ENCODE measurements at places on chromosomes 3 and 15.

DNA sequence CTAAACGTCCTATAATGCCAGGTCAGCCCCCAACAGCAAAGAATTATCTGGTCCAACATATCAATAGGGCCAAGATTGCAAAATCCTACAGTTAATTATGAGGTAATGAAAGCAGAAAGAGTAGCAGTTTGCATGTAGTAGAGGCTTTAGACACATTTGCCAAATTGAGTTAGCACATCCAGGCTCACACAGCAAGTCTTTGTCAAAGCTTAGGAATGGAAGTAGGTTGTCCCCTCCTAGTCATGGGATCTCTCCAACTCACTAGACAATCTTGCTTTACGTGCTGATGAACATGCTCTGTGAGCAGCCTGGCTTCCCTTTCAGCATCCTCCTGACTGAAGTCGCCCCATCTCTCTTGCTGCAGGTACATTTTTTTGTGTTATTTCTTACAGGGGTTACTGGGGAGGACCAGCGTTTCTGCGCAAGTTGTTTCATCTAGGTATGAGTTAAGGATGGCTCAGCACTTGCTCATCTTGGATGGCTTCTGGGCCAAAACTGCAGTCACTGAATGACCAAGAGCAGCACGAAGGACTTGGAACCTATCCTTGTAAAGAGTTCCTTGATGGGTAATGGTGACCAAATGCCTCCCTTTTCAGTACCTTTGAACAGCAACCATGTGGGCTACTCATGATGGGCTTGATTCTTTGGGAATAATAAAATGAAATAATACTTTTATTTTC is 55.9 kb downstream of the SQOR start:
- no peak for DNase-seq

GRCh38 chr15:95559875-95560394 is 770.6 kb upstream of the NR2F2 start:
- DNase-seq: no peak

DNA sequence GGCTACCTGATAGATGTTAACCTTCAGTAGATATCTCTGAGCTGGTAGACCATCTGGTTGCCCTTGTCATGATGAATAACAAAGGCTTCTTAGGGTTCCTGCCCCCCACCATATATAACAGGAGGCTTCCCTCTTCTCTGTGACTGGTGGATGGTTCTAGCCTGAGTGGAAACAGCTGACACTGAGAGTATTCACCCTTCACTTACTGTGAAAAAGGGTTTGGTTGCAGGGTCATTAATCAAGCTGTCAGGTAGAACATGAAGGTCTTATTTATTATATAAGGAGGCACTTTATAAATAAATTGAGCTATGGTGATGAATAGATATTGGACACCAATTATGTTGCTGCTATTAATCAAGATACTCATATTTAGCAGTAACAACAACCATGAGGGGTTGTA is 58.6 kb downstream of the CACNA2D3 start:
- DNase-seq: no peak

GRCh38 chr15:40927873-40928806 is 1.0 kb upstream of the DLL4 start:
- DNase-seq: no peak

DNA sequence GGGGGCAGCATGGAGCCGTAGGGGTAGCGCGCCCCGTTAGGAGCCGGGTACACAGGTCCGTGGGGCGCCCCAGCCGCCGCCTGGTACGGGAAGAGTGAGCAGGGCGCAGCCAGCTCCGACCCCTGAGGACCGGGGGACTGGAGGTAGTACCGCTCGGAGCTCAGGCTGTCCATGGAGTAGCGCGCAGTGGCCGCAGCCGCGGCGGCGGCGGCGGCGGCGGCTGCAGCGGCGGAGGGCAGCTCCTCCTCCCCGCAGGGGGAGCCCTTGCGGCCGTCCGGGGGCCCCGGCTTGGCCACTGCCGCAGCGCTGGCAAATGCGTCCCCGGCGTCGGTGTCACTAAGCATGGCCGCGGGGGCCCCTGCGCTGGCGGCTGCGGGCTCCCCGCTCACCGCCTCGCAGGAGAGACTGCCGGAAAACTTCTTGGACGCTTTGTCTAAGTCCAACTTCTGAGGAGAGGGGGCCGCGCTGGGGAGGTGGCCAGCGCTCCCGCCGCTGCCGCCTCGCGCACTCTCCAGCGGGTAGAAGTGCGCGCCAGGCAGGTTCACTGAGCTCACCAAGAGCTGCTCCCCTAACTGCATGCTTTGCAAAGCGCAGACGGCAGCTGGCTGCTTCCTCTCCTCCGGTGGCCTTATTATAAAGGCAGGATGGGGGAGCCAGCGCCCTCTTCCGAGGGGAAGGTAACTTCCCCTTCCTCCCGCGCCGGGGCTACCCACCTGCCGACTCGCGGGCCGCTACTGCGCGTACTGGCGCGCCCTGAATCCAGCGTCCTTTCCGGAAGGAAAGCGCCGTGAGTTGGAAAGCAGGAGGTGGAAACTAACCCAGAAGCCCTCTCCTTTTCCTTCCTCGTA is at the start of gene EOMES:
Gene EOMES (minus strand): TSS at position 607 of the 848 bp plus-strand sequence. CDS start 29 bp downstream, at position 578.
- DNase-seq: no peak

- DNase-seq: no peak
These were observed 462.0 kb downstream of the GBE1 start for GRCh38 chr3:81299481-81299880.

DNA sequence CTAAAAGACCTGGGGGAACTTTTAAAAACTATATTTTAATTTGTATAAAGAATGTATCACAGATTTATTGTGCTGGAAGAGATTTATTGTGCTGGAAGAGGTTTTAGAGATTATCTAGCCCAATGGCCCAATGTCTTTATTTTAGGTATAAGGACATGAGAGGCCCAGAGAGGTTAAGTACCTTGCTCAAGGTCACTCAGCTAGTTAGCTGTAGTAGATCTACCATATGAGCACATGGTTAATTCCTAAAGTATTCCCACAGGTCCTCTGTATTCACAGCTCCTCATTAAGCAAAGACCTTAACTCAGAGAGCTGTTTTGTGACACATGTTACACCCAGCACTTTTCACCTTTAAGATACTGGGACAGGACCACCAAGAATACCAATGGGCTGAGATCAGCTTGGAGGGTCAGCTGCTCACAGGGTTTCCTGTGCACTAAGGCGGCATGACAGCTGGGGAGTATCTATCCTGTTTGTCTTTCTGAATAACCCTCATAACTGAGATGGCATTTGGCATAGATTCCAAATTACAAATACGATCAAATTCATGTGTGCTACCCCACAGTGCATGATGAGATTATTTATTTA is 143.1 kb upstream of the TBL1XR1 start:
- no peak for DNase-seq

GRCh38 chr3:98518816-98519215 is 3.9 kb downstream of the CLDND1 start:
- DNase-seq: no peak
